ENCODE measurements at places on chromosomes 7 and 10.
A peak's percentile ranks its signal among the peaks of the same experiment; 100 is the strongest.

- DNase-seq: no peak
- H3K4me3 ChIP-seq: peak overlapping the region; percentile 75
- H3K36me3 ChIP-seq: no peaks in the 10 kb centered on the region
- H3K27ac ChIP-seq: no peak overlapping the region
- no peaks in the 10 kb centered on the region for H3K27me3 ChIP-seq
Measured at GRCh38 chr7:21429021-21429420, 1.1 kb downstream of the SP4 start.

- H3K4me1 ChIP-seq: no peaks in the 10 kb centered on the region
- DNase-seq: peak; percentile 20
- no peaks in the 10 kb centered on the region for H3K36me3 ChIP-seq
- H3K4me3 ChIP-seq: no peak overlapping the region
Measured at GRCh38 chr10:10930979-10931743, 86.5 kb upstream of the CELF2 start.

DNA sequence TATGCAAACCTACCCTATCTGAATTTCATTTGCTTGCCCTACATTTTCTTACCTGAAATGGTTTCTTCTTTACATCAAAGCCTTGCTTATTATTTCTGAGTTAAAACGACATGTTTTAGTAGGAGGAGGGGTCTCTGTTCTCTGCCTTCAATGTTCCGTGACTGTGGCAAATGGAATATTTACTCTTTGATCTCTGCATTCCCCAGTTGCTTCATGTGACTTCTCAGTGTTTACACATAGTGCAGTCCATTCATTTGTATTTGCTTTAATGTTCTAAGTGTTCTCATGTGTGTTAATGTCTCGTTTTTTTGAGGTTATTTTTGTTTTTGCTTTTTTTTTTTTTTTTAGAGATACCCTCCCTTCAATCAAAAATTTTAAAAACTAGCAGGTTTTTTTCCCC, 75.8 kb downstream of the GNAI1 start:
- H3K27me3 ChIP-seq: no peaks in the 10 kb centered on the region
- peaks cover 3% of the 10 kb centered on the region for H3K4me1 ChIP-seq
- no peak for DNase-seq
- H3K4me3 ChIP-seq: no peak overlapping the region
- H3K36me3 ChIP-seq: no peaks in the 10 kb centered on the region

- peaks cover 12% of the 10 kb centered on the region for H3K4me1 ChIP-seq
- H3K36me3 ChIP-seq: peaks cover 2% of the 10 kb centered on the region
- no peaks in the 10 kb centered on the region for H3K27me3 ChIP-seq
- DNase-seq: no peak
- H3K4me3 ChIP-seq: no peak overlapping the region
- peak overlapping the region; percentile 70 for H3K27ac ChIP-seq
Measured at GRCh38 chr7:75565132-75565837, 73.2 kb downstream of the SPDYE5 start.

DNA sequence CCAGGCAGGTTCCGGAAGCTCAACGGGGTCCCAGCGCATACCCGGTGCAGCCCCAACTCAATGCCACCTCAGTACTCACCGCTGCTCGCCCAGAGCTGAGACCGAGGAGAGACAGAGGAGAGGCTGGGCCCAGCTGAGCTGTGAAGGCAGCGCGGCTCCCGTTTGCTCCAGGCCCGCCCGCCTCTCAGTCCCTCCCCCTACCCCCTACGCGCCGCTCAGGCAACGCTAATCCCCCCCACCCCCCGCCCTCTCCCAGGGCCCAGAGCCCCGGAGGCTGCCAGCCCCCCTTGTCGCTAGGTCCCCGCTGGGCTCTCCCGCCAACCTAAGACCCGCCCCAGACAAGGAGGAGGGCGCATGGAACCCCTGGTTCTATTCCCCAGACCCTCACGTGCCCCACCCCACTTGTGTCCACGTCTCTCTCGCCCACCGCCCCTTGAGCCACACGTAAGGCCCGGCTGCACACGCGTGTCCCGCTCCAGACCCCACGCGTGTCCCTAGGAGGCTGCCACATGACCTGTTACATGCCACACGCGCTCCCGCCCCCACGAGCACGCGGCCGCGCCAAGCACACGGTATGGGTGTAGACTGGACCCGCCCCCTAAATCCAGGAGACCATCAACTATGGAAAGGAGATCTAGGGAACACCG, at the start of gene PSD:
TSS of gene PSD (minus strand) at position 164 of the 647 bp plus-strand sequence. CDS start 1,747 bp downstream, outside the sequence.
- H3K27me3 ChIP-seq: peaks cover 3% of the 10 kb centered on the region
- H3K4me3 ChIP-seq: peak within 1 kb of the TSS; percentile 98
- no peak within 1 kb of the TSS for H3K27ac ChIP-seq
- peaks cover 11% of the 10 kb centered on the region for H3K4me1 ChIP-seq
- peak; percentile 72 for DNase-seq

DNA sequence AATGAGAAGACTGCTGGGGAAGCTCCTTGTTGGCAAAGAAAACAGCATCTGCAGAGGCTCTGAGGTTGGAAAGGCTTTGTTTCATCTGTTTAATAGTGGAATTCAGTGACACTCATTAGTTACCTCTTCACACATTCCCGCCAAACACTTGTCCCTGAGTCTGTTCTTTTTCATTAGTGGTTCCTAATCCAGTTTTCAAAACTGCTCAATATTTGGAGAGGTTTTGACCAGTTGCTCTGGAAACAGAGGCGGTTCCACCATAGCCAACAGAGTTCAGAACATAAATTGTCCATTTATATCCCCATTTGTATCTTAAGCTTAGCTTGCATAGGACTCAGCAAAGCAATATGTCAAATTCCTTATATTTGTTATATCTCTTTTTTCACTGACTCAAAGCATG, 754.6 kb downstream of the AUTS2 start:
- H3K4me3 ChIP-seq: no peak overlapping the region
- no peak for DNase-seq

- H3K36me3 ChIP-seq: no peaks in the 10 kb centered on the region
- no peak within 1 kb of the TSS for H3K27ac ChIP-seq
- no peaks in the 10 kb centered on the region for H3K4me1 ChIP-seq
- H3K27me3 ChIP-seq: peaks cover 49% of the 10 kb centered on the region
Measured at GRCh38 chr10:23191764-23192711, at the start of gene PTF1A. Gene PTF1A (plus strand): TSS chr10:23192312. CDS start chr10:23192531, 219 bp downstream.

- H3K27me3 ChIP-seq: no peaks in the 10 kb centered on the region
- no peak overlapping the region for H3K4me3 ChIP-seq
- DNase-seq: no peak
- H3K27ac ChIP-seq: no peak overlapping the region
Measured at GRCh38 chr10:90227217-90227656, 525.8 kb downstream of the KIF20B start.

DNA sequence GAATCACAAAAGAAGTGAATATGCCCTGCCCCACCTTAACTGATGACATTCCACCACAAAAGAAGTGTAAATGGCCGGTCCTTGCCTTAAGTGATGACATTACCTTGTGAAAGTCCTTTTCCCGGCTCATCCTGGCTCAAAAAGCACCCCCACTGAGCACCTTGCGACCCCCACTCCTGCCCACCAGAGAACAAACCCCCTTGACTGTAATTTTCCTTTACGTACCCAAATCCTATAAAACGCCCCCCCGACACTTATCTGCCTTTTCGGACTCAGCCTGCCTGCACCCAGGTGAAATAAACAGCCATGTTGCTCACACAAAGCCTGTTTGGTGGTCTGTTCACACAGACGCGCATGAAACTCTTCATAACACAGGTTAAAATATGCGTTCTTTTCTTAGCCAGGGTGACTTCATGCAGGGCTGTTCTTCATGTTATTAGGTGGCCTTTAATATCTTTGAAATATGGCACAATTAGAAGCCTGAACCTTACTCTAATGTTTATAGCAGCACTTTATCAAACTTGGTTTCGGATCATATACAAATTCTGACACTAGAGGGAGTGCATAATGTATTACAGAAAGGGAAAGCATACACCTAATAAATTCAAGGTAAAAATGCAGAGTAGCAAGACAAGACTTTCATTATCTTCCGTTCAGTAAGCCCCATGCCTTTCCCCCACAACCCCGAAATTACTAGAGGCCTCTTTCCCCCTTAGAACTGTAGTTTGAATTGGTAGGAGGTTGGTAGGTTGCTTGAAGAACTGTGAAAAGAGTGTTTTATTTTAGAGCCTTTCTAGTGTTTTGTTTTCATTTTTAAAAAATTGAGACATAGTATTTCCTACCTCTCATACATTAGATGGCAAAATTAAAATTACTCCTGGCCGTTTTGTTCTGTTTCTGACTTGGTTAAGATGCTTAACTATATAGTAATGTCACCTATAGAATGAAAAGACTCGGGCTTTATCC, 117.9 kb downstream of the NPY start:
- no peaks in the 10 kb centered on the region for H3K27me3 ChIP-seq
- H3K27ac ChIP-seq: no peak overlapping the region
- no peaks in the 10 kb centered on the region for H3K4me1 ChIP-seq

DNA sequence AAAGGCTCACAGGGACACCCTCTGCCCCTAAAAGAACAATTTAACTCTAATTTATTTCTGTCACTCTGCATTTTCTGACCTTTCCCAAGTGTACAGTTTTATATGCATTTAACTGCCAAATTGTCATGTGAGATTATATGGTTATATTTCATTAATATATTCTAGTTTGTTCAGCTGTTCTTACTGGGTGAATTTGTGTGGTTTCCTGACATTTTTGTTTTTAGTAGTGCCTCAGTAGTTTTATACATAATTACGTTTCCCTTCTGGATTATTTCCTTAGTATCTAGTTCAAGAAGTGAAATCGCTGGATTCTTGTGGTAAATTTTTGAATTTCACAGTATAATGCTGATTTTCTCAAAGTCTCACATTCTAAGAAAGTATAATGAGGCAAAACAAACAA, 41.3 kb downstream of the EGFR start:
- no peaks in the 10 kb centered on the region for H3K27me3 ChIP-seq
- no peak overlapping the region for H3K27ac ChIP-seq
- no peaks in the 10 kb centered on the region for H3K36me3 ChIP-seq
- DNase-seq: no peak
- H3K4me1 ChIP-seq: peaks cover 5% of the 10 kb centered on the region

GRCh38 chr7:141071855-141072547, 1.9 kb upstream of the TMEM178B start:
- peaks cover 34% of the 10 kb centered on the region for H3K27me3 ChIP-seq
- DNase-seq: peak; percentile 2
- H3K4me1 ChIP-seq: no peaks in the 10 kb centered on the region
- H3K27ac ChIP-seq: no peak overlapping the region
- no peaks in the 10 kb centered on the region for H3K36me3 ChIP-seq

DNA sequence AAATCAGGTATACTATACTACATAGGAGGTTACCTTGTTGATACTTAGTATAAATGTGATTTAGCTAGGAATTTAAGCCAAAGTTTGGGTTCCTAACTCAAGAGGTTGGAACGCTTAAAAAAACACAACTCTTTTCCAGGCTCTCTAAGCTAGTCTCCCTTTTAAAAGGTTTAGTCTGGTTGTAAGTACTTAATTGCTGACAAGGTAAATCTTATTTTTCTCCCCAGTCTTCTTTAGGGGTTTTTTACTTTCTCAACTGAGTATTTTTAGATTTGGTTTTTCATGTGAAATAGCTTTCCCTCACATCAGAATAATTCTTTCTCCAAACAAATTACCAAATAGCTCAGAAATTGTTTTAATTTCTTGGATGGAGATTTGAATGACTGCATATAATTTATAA, 20.8 kb upstream of the CTTNBP2 start:
- H3K36me3 ChIP-seq: no peaks in the 10 kb centered on the region
- DNase-seq: no peak
- H3K4me1 ChIP-seq: no peaks in the 10 kb centered on the region
- H3K4me3 ChIP-seq: no peak overlapping the region
- no peaks in the 10 kb centered on the region for H3K27me3 ChIP-seq
- no peak overlapping the region for H3K27ac ChIP-seq

GRCh38 chr10:70758757-70759514, 26.2 kb downstream of the TBATA start:
- no peak overlapping the region for H3K27ac ChIP-seq
- no peaks in the 10 kb centered on the region for H3K4me1 ChIP-seq
- no peak overlapping the region for H3K4me3 ChIP-seq
- H3K36me3 ChIP-seq: no peaks in the 10 kb centered on the region

GRCh38 chr10:113767222-113767621, 15.7 kb downstream of the PLEKHS1 start:
- no peaks in the 10 kb centered on the region for H3K27me3 ChIP-seq
- no peak overlapping the region for H3K4me3 ChIP-seq
- H3K27ac ChIP-seq: no peak overlapping the region
- no peak for DNase-seq

DNA sequence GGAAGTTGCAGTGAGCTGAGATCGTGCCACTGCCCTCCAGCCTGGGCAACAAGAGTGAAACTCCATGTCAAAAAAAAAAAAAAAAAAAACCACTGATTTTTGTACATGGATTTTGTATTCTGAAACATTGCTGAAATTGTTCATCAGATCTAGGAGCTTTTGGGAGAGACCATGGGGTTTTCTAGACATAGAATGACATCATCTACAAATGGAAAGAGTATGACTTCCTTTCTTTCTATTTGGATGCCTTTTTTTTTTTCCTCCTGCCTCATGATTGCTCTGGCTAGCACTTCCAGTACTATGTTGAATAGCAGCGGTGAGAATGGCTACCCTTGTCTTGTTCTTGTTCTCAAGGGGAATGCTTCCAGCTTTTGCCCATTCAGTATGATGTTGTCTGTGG, 89.1 kb downstream of the ANLN start:
- DNase-seq: no peak
- H3K27ac ChIP-seq: no peak overlapping the region
- no peaks in the 10 kb centered on the region for H3K36me3 ChIP-seq
- H3K4me1 ChIP-seq: no peaks in the 10 kb centered on the region

DNA sequence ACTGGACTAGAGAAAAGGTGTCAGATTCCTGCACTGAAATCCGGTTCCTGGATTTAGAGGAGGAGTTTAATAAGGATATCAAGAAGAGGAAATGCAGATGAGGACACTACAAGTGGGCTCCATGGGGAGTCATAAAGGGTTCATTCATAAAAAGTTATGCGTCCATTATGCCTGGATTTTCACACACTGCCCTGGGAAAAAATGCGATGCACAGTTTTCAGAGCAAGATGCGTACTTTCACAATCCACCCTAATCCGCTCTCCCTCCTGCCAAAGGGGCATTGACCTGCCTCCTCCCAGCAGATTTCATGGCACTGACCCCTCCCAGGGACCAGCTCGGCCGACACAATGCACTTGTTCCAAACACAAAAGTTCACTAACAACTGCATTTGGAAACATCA, 42.2 kb upstream of the OPALIN start:
- no peak overlapping the region for H3K27ac ChIP-seq
- no peak overlapping the region for H3K4me3 ChIP-seq
- H3K36me3 ChIP-seq: no peaks in the 10 kb centered on the region
- no peaks in the 10 kb centered on the region for H3K27me3 ChIP-seq
- peak; percentile 14 for DNase-seq
- no peaks in the 10 kb centered on the region for H3K4me1 ChIP-seq
